ENCODE measurements at places on chromosomes 2 and 18.

DNA sequence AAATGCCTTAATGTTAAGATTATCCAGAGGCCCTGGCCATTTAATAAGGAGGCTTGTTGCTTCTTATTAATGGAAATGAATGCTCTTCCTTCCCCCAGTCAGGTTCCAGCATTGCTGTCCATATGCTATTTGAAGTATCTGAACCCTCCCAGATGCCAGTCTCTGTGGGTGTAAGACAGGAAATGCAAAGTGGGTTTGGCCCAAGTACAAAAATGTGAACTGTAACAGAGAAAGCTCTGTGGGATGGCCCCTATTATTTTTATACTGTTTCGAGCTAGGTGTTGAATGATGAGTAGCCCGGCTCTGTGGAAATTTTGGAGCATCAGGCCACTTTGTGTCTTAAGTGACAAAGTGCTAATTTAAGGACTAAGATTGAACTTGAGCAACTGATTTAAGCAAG is 141.0 kb downstream of the UXS1 start:
- DNase-seq: no peak

- DNase-seq: no peak
Measured at GRCh38 chr2:196422361-196422760, 217.2 kb upstream of the CCDC150 start.

- peak; percentile 11 for DNase-seq
Measured at GRCh38 chr2:70946832-70947442, 11.2 kb downstream of the ATP6V1B1 start.

GRCh38 chr2:22274661-22275060 is 1110.3 kb upstream of the KLHL29 start:
- DNase-seq: no peak

DNA sequence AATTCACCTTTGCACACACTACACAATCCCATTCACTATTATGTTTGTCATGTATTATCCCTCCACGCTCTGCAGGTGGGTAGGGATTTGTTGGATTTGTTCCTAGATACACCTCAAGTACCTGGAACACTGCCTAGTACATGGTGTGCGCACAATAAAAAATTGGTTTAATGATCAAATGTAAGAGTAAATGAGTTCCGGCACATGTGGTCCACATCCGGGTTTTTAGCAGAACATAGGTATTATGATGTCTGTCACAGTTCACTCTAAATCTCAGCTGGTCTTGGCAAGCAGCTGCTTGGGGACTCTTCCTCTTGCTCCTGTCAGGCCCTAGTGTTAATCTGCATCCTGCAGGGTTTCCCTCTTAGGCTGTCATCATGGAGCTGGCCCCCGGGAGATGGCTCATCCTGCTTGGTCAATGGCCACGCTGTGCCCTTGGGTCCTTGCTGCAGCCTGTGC is 21.8 kb upstream of the IL1R1 start:
- no peak for DNase-seq

DNA sequence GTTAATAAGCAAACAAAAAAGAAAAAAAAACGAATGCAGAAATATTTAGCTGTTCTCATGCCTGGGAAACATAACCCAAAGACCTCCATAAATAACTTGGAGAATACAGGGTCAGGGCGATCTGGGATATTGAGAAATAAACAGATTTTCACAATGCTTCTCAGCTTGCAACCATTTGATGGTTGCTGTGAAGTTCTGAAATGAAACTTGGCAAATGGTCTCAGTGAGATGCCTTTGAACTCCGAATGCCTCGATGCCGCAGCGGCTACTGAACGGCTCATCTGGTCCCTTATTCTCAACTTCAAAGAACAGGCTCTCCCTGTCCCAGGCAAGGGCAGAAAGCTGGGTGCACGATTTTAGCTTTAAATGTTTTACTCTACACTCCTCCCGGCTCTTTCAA is 78.1 kb downstream of the ZNF516 start:
- DNase-seq: no peak

- no peak for DNase-seq
Measured at GRCh38 chr2:37856101-37856751, 68.9 kb upstream of the RMDN2 start.

- DNase-seq: no peak
Measured at GRCh38 chr2:42964439-42965083, 172.2 kb upstream of the HAAO start.

- no peak for DNase-seq
Measured at GRCh38 chr18:22399949-22400348, 17.8 kb downstream of the CTAGE1 start.

- DNase-seq: no peak
Measured at GRCh38 chr2:134324947-134325346, 71.1 kb downstream of the MGAT5 start.

DNA sequence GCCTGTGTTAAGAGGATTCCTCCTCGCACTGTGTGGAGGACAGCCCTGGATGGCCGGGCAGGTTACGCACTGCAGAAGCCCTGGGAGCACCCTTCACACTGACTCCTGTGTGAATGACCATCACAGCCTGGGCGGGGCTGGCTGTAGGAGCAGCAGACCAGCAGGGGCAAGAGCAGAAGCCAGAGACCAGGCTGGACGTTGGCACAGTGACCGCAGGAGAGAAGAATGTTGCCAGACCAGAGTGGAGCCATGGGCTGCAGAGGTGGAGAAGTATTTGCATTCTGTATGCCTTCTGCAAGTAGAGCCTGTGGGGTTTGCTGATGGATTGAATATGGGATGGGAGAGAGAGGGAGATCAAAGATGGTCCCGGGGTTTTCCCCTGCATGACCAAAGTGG is 23.1 kb downstream of the LRRFIP1 start:
- DNase-seq: no peak

DNA sequence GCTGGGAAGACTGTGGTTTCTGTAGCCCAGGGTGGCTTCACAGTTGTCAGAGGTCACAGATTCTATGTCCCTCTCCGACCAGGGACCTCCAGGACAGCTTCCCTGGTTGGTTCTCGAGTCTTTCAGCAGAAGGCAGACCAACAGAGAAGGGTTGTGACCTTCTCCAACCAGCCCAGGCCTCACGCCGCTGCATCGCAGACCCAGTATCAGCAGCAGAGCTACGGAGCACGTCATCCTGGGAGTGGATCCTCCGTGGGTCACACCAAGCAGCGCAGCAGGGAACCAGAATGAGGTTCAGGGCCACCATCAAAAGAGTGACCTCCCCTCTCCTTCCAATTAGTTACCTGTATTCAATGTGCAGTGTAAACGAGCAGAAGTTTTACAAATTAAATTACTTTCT is 49.3 kb downstream of the ST3GAL5 start:
- DNase-seq: no peak

GRCh38 chr2:219010162-219010756 is 17.0 kb upstream of the CRYBA2 start:
- DNase-seq: no peak

GRCh38 chr18:27447451-27447881 is 262.4 kb upstream of the CHST9 start:
- DNase-seq: no peak

DNA sequence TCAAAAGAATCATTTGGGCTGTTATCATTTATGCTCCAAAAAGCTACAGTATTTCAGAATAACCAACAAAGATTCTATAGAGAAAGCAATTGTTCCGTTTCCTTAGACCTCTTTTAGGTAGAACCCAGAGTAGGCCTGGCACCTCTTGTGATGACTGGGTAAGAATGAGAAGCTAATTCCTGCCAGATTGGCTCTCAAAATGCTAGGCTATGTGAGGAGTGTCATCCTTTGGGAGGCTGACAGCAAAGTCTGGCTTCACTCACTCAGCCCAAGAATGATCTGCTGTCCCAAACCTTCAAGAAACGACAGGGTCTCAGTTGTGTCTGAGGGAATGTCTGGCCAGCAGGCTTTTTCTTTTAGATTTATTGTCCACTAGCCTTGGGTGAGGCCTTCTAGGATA is 4.5 kb downstream of the CERS6 start:
- no peak for DNase-seq

DNA sequence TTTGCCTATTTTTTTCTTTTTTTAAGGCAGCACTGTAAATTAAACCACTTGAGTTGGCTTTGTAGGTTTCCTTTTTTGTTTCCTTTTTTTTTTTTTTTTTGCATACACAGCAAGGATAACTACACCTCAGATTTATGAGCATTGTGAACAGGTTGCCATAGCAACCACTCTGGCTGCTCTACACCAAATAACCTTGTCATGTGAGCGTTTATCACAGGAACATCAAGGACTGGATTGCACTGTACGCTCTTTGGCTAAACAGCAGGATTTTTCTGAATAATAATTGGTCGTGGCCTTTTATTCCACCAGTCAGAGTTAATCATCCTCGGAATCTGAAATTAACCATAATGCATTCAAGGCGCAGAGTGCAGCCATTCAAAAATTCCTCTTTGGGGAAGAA is 199.1 kb upstream of the SLC14A2 start:
- DNase-seq: no peak

- no peak for DNase-seq
Measured at GRCh38 chr2:64651590-64651989, 2.1 kb downstream of the SERTAD2 start.

- no peak for DNase-seq
Measured at GRCh38 chr2:105406221-105406620, 7.4 kb upstream of the FHL2 start.

DNA sequence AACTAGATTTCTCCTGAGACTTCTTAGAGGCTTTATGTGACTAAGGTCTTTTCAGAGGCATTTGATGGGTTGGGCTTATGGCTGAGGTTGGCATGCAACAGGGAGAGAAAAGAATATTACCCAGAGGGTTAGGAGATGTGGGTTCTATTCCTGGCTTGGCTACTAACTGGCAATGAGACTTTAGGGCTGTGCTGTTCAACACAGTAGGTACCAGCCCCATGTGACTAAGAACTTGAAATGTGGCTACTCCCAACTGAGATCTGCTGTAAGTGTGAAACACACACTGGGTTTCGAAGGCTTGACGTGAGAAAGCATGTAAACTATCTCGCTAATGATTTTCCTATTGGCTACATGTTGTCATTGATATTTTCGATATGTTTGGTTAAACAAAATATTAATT is 324.9 kb upstream of the SLC14A2 start:
- DNase-seq: no peak

DNA sequence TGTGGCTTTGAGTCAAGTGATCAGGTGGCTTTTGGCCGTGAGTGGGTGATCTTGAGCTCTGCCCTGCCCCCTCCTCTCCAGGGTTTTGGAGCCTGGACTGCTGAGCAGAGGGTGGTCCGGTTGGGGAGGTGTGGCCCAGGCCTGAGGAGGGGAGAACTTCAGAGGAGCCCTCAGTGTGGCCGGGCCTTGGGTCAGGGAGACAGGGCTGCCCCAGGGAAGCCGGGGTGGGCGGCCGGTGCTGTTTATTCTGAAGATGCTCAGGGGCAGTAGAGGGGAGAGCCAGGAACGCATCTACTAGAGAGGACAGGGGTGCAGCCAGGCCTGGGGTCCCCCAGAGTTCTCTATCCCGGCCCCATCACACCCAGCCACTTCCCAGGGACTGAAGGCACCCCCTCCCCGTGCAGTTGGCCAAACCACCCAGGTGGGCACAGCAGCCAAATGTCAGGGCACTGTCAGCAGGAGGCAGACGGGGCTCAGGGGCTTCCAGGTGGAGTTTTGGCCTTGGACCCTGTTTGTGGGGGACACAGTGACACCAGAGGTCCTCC is 963 bp downstream of the ERFE start:
- no peak for DNase-seq

DNA sequence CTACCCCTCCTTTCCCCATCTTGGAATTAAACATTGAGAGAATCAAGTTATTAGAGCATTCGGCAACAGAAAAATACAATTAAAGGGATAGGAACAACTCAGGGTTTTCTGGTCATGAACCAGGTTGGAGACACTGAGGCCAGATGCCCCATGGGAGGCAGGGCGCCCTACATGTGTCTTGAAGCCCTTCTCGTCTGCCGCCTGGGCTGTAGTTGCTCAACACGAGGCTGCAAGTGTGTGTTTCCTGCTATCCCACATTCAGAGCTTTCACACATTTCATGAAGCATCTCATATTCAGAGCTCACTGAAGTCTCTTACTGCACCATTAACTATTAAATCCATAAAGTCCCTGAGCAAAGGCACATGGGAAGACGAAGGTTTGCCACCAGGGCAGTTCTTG is 28.8 kb downstream of the TTC39C start:
- DNase-seq: no peak

- no peak for DNase-seq
Measured at GRCh38 chr2:161138429-161138828, 21.8 kb upstream of the TANK start.

GRCh38 chr18:30385684-30386083 is 656.9 kb downstream of the DSC3 start:
- no peak for DNase-seq

DNA sequence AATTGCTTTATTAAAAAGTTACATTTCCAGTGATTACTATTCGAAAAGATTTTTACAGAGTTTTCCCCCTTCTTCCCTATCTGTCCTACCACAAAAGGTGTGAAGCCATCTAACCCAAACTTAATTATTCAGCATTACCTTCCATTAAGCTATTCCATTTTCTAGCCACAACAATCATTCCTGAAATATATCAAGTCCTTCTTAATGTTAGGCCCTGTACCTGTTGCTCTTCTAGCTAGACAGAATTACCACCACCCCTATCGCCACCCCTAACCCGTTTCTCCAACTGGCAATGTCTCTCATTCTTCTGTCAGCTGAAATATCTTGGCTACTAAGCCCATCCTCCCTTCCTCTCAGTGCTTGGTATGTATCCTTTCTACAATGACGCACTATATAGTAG is 13.9 kb downstream of the IWS1 start:
- DNase-seq: no peak

- DNase-seq: no peak
Measured at GRCh38 chr2:195520671-195521155, 136.3 kb upstream of the SLC39A10 start.

- DNase-seq: no peak
Measured at GRCh38 chr2:192948316-192948715, 753.6 kb upstream of the TMEFF2 start.

DNA sequence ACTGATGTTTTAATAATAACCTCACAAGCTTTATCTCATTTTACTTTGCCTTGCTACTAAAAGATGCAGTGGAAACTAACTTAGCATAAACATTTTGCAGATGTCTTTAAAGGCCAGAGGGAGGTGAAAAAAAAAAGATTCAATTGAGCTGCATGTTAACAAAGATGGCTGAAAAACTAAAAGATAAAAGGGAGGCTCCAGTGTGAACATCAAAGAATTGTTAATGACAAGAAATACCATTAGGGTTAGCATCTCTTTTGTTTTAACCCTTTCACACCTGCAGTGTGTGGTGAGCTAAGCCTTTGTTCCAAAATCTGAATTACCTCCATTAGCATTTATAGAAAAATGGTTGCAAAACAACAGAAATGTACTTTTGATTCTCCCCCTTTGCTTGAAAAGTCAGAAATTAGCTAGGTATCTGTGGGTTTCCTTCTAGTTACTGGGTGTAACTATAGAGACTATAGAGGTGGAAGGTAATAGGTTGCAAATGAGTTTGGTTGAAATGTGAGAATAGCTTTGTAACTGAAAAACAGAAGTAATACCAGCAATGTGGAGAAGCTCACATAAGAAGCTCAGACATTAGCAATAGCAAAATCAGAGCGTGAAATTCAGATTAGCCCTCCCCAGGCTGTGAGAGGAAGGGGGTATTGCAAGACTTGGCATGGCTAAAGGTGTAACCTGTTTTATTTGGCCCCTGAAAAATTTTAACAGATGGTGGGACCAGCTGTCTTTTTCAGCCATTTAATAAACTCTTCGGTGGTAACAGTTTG is 34.8 kb upstream of the SP5 start:
- no peak for DNase-seq

Data from stimulated activated CD8-positive, alpha-beta memory T cell treated with anti-CD3 and anti-CD28 coated beads, Interleukin-7, amount 100 ng/mL, for 1 hour (primary cell).